ENCODE measurements at places on chromosomes 16 and 17.

- DNase-seq: no peak
These were observed 47.5 kb downstream of the MAP2K6 start for GRCh38 chr17:69461951-69462369.

GRCh38 chr16:23354246-23354645 lies 52.1 kb downstream of the SCNN1B start:
- no peak for DNase-seq

DNA sequence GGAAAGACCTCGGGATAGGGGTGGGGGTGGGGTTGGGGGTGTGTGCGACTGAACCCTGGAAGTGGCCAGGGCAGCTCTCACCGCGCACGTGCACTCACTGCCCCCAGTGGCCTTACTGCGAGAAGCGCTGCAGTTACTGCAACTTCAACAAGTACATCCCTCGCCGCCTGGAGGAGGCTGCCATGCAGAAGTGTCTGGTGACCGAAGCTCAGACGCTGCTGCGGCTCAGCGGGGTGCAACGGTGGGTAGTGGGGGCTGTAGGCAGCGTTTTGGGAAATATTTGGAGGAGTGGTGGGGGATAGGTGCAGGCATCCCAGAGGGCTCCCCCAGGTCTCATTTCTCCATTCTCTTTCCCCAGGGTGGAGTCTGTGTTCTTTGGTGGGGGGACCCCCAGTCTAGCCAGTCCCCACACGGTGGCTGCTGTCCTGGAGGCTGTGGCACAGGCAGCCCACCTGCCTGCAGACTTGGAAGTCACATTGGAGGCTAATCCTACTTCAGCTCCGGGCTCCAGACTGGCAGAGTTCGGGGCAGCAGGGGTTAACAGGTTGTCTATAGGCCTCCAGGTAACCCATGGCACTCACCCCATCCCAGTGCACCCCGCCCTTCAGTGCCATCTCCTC lies 972 bp downstream of the RSAD1 start:
- DNase-seq: peak; percentile 77

- no peak for DNase-seq
These were observed 316.9 kb downstream of the HAPSTR1 start for GRCh38 chr16:9408297-9408878.

DNA sequence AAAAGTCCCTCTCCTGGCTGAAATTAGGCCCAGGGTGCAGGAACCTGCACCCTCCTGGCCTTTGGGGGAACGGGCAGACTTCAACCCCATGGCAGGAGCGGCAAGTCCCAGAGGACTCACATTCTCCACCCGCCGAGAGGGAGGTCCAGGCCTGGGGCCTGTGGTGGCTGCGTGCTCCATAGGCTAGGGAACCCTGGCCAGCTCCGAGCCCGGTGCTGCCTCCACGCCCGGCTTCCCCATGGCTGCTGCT lies 130 bp downstream of the CCDC78 start:
- no peak for DNase-seq

GRCh38 chr16:65271996-65272395 lies 150.1 kb upstream of the CDH11 start:
- peak; percentile 47 for DNase-seq

DNA sequence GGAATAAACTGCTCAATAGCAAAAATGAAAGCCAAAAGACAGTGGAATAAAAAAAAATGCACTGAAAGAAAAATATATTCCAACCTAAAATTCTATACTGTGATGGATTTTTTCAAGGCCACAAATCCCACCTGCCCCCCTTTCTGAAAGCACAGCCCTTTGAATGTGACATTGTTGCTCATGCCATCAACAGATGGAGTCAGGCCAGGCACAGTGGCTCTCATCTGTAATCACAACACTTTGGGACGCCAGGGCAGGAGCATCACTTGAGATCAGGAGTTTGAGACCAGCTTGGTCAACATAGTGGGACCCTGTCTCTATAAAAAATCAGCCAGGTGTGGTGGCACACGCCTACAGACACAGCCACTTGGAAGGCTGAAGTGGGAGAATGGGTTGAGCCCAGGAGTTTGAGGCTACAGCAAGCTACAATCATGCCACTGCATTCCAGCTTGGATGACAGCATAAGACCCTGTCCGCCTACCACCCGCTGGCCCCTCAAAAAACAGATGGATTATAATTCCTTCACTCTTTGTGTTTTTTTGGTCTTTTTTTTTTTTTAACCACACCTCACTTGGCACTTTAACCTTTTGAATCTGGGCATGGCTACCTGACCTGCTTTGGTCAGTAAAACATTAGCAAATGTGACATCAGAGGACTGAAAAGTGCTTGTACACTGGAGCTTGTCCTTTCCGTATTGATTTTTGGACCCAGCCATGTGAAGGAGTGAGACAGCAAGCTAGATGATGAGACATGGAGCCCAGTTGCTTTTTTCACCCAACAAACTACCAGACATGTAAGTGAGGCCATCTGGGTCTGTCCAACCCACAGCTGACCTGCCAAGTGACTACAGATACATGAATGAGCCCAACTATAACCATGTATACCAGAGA lies 36.3 kb downstream of the GLG1 start:
- no peak for DNase-seq

- DNase-seq: peak; percentile 27
These were observed 81.5 kb downstream of the CA4 start for GRCh38 chr17:60231234-60231633.

- DNase-seq: no peak
These were observed 232.4 kb downstream of the IRX3 start for GRCh38 chr16:54053891-54054820.

- no peak for DNase-seq
These were observed 185.9 kb downstream of the C16orf95 start for GRCh38 chr16:87131061-87131995.

GRCh38 chr17:47180337-47180736 lies 8.8 kb downstream of the CDC27 start:
- no peak for DNase-seq

- no peak for DNase-seq
These were observed 77.5 kb downstream of the GSG1L start for GRCh38 chr16:27985981-27986380.

DNA sequence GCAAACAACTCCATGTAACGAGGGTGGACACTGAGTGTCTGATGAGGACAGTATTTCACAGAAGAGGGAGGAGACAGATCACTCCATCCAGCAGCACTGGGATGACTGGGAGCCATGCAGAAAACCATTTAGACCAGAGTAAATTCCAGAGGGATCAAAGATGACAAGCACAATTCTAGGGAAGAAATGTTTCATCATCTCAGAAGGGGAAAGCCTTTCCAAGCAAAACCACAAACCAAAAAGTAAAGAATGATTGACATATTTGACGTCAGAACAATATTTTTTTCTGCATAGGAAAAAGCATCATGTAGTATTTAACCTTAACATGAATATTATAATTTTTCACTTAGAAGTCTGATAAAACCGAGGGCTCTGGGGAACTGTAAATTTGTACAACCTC lies 4.8 kb downstream of the DNASE1 start:
- peak; percentile 77 for DNase-seq

DNA sequence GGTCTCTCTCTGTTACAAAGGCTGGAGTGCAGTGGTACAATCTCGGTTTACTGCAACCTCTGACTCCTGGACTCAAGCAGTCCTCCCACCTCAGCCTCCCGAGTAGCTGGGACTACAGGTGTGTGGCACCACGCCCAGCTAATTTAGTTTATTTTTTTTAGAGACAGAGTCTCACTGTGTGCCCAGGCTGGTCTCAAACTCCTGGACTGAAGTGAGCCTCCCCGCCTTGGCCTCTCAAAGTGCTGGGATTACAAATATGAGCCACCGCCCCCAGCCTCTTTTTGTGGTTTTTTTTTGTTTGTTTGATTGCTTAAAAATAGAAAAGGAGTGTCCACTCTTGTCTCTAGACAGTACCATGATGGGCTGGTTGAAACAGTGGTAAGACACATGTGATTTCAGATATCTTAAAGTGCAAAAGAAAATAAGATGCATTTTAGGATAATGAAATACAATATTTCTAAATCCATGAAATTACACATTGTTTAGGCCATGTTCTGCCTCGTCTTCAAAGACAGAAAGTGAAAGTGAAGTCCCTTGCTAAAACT lies 27.4 kb downstream of the KIAA0513 start:
- DNase-seq: no peak

DNA sequence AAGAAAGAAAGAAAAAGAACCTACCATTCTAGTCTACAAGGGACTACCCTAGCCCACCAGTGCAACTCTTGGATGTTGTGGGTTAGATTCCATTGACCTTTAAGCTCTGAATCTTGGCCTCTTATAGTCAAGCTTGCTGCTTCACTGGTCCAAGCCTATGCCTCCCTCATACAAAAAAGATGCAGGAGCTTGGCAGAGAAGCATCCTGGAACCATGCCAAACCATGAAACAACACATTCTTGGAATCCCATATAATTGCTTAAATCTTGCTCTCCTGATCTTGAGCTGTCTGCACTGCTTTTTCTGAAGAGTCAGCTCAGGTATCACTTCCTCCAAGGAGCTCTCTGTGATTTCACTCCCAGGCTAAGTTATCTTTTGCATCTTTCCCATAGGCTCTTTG lies 117.9 kb upstream of the GPR139 start:
- DNase-seq: peak; percentile 0

- DNase-seq: no peak
These were observed 28.9 kb upstream of the FBXW10B start for GRCh38 chr17:15648386-15648785.

Data from fibroblast of upper back skin (primary cell).